ENCODE measurements at places on chromosomes 5 and 9.
A peak's percentile ranks its signal among the peaks of the same experiment; 100 is the strongest.

- no peak for DNase-seq
Measured at GRCh38 chr9:89603767-89604665, 796 bp upstream of the GADD45G start.

GRCh38 chr5:163163858-163164257 is 273.5 kb upstream of the CCNG1 start:
- DNase-seq, result no peak

GRCh38 chr5:40605295-40605958 is 74.3 kb upstream of the PTGER4 start:
- DNase-seq, result no peak

GRCh38 chr9:109134167-109134578 is 14.4 kb upstream of the TMEM245 start:
- DNase-seq, result no peak

GRCh38 chr9:107239474-107239873 is 43.6 kb upstream of the RAD23B start:
- no peak for DNase-seq

DNA sequence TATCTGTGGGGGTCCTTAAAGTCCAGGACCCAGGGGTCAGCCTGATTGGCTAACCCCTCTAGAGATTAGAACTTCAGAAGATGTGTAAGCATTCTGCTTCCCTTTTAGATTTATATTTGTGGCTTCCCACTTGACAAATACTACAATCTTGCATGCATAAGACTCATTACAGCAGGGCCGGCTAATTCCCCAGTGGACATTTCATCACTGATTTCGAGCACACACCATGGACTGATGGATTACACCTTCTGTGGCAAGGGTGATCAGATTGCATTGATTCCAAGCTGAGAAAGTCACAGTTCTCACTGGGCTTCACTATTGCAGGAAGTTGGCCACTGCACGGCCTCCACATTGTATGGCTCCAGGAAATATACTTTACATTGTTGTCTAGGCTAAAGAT is 65.8 kb upstream of the DAPK1 start:
- no peak for DNase-seq

DNA sequence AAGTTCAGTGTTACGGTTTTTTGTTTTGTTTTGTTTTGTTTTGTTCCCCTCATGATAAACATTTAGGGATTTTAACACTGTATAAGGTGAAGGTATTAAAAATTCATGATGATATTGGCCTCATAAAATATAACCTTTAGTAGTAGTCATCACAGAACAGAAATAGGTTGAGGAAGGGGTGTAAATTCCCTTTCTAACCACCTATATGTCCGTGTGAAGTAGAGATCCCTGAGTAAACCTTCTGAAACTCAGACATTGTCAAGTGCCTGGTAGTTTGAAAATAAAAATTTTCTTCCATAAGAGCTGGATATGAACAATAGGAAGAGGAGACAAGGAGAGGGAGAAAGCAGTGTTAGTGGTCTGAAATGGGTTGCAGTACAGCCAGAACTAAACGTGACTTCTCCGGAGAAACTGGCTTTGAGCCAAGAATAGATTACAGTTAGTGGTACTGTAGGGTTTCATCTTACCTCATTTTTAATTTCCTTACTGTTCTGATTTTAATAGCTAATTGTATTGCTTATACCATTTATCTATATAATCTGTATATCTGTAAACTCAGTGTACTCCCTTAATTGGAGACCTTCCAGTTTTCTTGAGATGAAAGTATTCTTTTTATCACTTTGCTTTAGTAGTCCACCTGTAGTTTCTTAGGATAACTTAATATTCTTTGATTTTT is 18.3 kb downstream of the UGCG start:
- DNase-seq, result no peak

DNA sequence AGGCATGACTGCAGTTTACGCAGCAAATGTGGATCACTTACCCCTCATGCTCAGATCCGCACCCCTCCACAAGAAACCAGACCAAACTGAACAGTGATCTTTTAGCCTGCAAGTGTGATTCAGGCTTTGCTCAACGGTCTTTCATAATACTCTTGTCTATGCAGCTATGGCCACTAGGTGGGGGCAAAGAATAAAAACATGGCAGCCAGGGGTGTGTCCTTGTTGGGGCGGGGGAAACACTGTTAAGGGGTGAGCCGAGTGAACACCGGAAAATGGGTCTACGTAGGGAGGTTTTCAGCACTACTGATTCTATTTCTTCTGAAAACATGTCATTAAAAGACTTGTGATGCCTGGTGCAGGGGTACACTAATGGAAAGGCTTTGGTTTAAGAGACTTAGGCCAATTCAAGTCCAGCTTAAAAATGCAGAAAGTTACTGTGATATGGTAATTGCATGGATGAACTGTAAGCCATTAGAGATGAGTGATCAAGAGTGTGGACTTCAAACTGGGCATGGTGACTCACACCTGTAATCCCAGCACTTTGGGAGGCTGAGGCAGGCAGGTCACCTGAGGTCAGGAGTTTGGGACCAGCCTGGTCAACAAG is 49.9 kb upstream of the GPR151 start:
- peak; percentile 40 for DNase-seq

DNA sequence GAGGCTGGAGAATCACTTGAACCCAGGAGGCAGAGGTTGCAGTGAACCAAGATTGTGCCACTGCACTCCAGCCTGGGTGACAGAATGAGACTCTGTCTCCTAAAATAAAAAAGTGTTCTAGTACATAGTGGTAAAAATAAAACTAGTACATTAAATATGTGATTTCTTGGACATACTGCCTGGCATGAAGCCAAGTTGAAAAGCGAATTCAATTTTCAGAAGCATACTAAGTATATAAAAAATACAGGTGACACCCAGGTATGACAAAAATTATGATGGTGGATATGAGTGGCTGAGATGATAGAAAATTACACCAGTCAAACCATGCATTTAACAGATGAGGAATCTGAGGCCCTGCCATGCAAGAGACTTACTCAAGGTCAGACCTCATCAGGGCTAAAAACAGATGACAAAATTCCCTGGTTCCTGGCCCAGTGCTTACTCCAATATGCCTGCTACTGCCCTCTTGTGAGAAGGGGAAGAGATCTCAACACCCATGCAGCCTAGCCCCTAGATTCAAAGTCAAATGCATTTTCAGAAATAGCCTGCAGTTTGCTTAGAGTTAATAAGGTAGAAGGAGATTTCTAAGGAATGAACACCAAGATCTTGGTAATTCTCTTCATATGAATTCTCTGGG is 46.6 kb upstream of the GNPDA1 start:
- no peak for DNase-seq

DNA sequence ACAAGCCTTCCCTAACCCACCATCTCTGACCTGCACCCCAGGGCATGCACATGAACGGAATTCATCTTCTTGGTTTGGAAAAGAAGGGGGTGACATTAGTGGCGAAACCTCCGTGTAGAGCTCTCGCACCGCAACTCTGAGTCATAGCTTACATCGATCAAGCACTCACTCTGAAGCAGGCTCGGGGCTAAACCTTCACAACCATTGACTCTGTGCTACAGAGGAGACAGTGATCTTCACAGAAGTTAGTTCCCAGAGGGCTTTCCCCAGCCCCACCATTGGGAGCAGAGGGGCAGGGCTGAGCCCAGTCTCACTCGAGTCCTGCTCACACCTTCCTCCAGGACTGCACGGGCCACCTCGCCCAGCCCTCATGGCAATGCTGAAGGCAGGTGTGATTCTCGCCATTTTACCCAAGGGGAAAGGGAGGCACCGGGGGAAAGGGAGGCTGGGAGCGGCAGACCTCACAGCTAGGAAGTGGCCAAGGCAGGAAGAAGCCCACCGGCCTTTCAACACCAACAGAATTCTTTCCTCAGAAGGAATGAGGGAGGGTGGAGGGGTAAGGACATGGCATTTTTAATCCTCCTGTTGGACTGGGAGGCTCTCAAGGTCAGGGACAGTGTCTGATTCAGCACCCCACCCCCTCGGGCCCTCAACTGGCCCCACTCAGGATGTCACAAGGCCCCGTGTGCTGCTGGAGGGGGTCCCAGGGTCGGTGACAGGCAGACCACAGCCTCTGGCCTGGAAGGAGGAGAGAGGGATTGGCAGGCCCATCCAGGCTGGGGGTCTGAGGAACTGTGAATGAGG is 25.9 kb upstream of the IL17B start:
- no peak for DNase-seq

DNA sequence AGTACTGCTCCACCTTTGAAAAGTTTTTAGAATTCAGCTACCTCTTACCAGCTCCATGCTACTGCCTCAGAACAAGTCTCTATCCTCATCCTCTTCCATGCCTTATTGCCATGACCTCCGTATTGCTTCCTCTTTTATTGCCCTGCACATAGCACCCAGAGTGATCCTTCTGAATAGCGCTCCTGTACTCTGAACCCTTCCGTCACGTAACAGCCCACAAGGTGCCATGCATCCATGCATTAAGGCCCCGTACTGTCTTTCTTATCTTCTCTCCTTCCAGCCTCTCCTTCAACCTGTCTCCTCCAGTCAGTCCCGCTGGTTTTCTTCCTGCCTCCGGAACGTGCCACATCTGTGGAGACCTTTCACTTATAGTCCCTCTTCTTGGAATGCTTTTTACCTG is 273.3 kb upstream of the SEMA6A start:
- DNase-seq, result no peak

DNA sequence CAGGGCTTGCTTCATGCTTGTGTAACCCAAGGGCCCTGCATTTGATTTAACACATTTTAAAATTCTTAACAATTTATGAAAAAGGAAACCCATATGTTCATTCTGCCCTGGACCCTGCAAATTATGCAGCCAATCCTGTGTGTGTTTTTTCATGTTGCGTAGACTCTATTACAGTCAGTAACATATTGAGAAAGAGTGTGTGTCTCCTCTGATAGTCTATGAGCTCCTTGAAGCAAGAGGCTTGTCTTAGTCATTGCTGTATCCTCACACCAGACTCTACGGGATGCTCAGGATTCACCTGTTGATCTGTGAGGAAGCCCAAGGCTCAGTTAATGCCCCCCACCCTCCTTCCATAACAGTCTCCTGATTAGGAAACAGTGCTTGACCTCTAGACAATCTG is 177.3 kb upstream of the DMAC1 start:
- DNase-seq, result no peak

DNA sequence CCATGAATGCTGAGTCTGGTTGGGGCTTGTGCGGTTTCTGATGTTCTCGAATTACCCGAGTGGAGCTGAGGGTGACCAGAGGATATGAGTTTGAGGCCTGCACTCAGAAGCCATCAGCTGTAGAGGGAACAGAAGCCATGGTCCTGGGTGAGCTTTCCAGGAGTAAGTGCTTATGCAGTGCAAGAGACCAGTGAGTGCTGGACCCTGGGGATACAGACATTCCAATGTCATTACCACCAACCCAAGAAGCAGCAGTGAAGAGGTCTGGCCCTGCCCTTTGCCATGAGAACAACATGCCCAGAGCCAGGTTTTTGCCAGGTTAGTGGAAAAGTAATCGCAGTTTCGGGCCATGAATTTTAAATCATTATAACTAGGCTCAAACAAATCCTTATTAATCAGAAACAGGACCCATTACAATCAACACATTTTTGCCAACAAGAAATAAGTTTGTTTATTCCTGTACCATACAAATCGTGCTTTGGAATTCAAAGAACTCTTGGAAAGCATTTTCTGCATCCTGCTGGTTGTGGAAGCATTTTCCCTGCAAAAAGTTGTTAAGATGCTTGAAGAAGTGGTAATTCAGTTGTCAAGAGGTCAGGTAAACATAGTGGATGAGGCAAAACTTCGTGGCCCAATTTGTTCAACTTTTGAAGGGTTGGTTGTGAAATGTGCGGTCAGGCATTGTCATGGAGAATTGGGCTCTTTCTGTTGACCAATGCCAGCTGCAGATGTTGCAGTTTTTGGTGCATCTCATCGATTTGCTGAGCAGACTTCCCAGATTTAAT is 154.6 kb downstream of the SYK start:
- no peak for DNase-seq

DNA sequence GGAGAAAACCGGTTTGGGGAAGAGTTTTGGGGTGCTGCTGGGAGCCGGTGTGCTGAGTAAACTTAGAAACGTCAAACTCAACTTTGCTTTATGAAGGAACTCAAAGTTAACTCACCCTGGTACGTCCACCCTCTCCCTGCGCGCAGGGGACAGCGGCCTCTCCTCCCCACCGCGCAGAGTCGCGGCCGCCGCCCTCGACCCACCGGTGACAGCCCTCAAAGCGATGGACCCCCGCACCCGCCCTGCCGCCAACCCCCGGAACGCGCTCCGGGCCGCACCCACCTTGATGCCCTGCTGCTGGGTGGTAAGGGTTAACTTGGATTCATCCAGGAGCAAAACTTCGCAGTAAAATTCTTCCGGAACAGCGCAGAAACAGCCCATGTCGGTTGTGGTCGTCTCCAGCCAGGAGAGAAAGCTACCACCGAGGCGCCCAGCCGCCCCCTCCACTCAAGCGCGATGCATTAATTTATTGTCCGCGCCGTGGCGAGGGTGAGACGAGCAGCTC is 366 bp downstream of the EPB41L4A start:
- DNase-seq, result no peak

DNA sequence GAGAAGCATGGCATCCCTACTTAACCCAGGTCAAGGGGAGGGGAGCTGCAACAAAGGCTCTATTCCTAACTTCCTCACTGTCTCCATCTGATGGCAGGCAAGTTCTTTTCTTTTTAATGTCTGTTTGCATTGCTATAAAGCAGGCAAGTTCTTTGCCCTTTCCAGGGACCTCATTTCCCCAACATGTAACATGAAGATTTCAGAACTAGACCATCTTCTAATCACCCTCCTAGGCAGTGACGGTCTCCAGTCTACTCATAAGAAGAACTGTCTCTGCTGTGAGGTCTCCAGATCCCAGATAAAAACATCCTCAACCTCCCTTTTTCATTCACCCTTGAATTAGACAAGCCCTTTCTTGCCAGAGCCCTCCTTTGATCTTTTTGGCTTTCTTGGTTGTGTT is 42.1 kb downstream of the PPP1R2B start:
- no peak for DNase-seq

DNA sequence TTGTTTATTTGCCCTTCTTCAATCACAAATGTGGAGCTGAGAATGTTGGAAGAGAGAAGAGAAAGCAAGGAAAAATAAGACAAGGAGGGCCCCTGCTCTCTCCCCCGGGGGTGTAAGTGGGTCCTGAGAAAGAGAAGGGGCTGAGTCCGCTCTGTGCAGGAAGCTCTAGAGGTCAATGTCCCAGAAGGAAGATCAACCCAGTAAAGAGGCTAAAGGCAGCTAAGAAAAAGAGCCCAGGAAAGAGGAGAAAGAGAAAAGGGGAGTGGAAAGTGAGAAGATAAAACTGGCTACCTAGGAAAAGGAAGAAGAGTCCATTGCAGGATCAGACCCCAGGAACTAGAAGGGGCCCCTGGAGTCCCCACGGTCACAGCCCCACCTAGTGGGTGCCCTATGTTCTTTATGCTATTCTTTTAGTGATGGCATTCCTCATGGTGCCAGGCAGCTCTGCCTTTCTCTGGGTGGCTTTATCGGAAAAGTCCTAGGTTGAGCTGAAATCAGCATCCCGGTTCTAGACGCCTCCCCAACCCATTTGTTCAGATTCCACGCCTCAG is 583.4 kb downstream of the ACTL7B start:
- no peak for DNase-seq

DNA sequence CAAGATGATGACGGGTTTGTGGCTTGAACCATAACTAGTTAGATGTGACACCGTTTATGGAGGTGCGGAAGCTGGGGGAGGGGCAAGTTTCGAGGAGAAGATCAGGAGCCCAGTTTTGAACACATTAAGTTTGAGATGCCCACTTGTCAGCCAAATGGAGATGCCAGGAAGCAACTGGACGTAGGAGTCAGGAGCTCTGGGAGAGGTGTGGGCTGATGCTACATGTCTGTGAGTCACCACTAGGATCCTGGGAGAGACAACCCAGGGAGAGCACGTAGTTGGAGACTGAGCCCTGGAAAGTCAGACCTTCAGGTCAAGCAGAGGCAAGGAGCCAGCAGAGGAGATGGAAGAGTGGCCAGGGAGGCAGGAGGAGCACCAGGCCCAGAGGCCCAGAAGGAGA is 48.8 kb upstream of the SLC25A51 start:
- DNase-seq, result no peak

Data from AG09309 (cell line).